Activated CD8-positive, alpha-beta memory T cell treated with anti-CD3 and anti-CD28 coated beads for 1 hour (primary cell): ENCODE measurements at places on chromosomes 3 and 15.

DNA sequence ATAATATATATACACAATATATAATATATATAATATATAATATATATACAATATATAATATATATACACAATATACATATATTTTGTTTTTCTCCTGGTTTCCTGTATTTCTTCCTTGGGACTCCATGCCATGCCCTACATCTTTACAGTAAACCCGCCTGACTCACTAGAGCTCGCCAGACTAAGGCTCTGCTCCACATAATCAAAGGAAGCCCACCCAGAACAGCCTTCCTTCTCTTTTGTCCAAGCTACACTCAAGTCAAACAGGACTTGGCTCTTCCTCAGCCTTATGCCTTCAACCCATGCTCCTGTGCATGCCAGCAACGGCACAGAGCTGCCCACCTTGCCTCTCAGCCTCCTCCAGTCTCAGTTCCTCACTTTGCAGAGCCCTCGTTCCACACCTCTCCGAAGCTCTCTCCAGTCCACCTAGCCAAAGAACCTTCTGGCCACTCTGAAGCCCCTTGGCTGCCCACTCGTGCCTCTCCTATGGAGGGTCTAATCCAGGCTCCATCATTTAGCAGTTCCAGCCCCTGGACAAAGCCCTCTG is 109.1 kb downstream of the RFTN1 start:
- DNase-seq, result no peak

GRCh38 chr15:63210151-63211091 is 21.0 kb downstream of the RAB8B start:
- no peak for DNase-seq

DNA sequence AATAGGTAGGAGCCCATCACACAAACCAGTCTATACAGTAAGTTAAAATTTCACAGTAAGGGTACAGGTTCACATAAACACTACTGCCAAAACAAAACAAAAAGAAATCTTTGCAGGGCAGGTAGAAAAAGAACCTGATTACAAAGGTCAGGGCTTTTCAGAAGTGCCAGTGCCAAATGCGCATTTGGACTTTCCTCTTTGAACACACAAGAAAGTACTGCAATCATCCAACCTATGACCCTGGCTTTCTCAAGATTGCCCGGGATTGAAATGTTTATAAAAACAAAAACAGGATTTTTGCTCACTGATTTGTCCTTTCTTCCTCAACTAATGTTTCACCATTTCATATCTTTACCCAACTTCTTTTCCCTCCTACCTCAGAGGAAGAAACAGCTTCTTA is 47.4 kb downstream of the CBLB start:
- DNase-seq, result no peak

GRCh38 chr3:12793701-12794100 is 2.8 kb upstream of the CAND2 start:
- no peak for DNase-seq
